ENCODE measurements at places on chromosomes 12 and 14.

DNA sequence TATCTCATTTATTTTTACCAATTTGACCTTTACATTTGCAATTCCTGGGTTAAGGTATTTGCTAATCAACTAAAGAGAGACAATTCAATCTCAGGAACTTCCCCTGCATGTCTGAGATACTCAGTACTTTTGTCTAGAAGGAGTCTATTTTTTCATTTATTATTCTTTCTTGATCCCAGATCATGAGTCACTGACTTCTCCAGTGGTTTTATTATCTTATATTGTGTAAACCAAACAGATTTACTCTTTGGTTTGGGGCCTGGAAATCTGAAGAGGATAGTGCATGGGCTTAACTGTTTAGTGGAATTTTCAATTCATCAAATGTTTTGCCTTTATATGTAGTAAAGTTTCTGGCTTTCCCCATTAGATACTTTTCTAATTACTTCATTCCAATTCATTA, 185.4 kb downstream of the ALG10B start:
- DNase-seq: no peak

DNA sequence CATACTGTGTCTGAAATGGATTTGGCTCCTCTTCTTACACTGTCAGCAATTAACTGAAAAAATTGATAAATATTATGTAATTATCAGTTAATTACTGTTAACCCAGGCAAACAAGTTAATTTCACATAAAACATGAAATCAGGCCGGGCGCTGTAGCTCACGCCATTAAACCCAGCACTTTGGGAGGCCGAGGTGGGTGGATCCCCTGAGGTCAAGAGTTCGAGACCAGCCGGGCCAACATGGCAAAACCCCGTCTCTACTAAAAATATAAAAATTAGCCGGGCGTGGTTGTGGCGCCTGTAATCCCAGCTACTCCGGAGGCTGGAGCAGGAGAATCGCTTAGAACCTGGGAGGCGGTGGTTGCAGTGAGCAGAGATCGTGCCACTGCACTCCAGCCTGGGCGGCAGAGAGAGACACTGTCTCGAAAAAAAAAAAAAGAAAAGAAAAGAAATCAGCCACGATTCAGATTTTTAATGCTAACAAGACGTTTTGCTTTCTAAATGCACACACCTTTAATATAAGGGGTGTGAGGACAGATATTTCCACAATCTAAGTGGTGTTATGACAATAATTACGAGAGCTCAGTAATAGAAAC, 473 bp upstream of the TMEM19 start:
- DNase-seq: no peak

GRCh38 chr14:53874704-53875103, 81.9 kb downstream of the BMP4 start:
- DNase-seq: no peak

DNA sequence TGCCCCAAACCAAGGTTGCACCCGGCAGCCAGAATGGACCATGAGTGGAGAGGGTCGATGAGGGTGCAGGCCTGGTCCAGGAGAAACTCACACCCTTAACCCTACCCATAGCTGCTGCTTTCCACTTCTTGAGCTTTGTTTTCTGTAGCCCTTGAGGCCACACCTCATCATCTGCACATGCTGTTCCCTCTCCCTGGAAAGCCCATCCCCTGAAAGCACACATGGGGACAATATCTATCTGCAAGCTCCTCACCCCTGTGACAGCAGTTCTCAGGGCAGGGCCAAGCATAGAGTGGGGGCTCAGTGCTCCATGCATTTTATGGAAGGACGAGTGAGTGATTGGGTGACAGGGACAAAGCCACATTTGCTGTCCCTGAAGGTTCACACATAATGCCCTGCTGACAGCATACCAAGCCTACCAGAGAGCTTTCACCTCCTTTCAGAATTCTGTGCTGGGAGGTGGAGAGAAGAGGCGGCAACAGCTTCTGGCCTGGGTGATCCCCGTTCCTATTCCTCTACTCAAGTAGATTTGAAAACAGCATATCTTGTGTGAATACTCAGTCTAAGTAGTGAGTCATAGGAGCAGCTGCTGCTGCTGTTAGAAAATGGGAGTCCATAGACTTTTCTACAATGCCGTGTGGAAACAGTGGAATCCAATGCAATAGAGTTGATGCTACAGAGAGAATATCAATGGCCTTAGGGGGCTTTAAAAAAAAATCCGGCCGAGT, 44.6 kb downstream of the SRGAP1 start:
- no peak for DNase-seq

All from stimulated activated CD4-positive, alpha-beta T cell treated with anti-CD3 and anti-CD28 coated beads, TNF-alpha, amount 100 ng/mL, for 24 hours (primary cell).